ENCODE measurements at places on chromosomes 6 and 20. TPM values are rescaled to one million over a fixed set of nuclear protein-coding genes. Genes with fewer than 3 reads are reported as not detected.

GRCh38 chr6:40710626-40711330 lies 123.6 kb upstream of the LRFN2 start:
- no peaks in the 10 kb centered on the region for H3K36me3 ChIP-seq
- no peak for DNase-seq
- no peaks in the 10 kb centered on the region for H3K27me3 ChIP-seq
- H3K4me3 ChIP-seq: no peak overlapping the region
- no peaks in the 10 kb centered on the region for H3K4me1 ChIP-seq
- H3K27ac ChIP-seq: no peak overlapping the region

- no peaks in the 10 kb centered on the region for H3K36me3 ChIP-seq
- H3K27ac ChIP-seq: no peak overlapping the region
- peaks cover 4% of the 10 kb centered on the region for H3K4me1 ChIP-seq
- no peaks in the 10 kb centered on the region for H3K27me3 ChIP-seq
- H3K4me3 ChIP-seq: no peak overlapping the region
These were observed 341.2 kb downstream of the CD83 start for GRCh38 chr6:14458669-14459266.

MOXD1 gene
- 2.9 TPM for total RNA-seq

DNA sequence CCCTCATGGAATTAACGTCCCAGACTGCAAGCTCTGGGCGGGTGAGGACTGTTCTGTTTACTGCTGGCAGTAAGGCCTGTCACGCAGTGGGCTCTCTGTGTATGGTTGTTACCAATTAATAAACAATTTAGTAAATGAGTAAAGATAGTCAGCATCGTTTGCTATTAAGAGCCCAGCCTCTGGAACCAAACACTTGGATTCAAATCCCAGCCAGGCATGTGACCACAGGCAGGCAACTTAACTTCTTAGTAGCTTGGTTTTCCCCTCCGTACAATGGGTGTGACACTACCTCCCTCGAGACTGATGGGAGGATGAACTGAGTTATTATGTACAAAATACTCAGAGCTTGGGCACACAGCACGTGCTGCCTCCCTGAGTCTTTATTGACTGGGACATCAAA lies 137.7 kb upstream of the ARMC2 start:
- H3K4me1 ChIP-seq: peaks cover 23% of the 10 kb centered on the region
- H3K36me3 ChIP-seq: no peaks in the 10 kb centered on the region
- H3K27ac ChIP-seq: peak overlapping the region; percentile 5
- no peaks in the 10 kb centered on the region for H3K27me3 ChIP-seq
- H3K4me3 ChIP-seq: no peak overlapping the region

GRCh38 chr20:63958471-63958870 lies 2.3 kb upstream of the UCKL1 start:
- peaks cover 21% of the 10 kb centered on the region for H3K4me1 ChIP-seq
- peaks cover 8% of the 10 kb centered on the region for H3K36me3 ChIP-seq
- H3K4me3 ChIP-seq: no peak overlapping the region
- H3K27ac ChIP-seq: no peak overlapping the region

DNA sequence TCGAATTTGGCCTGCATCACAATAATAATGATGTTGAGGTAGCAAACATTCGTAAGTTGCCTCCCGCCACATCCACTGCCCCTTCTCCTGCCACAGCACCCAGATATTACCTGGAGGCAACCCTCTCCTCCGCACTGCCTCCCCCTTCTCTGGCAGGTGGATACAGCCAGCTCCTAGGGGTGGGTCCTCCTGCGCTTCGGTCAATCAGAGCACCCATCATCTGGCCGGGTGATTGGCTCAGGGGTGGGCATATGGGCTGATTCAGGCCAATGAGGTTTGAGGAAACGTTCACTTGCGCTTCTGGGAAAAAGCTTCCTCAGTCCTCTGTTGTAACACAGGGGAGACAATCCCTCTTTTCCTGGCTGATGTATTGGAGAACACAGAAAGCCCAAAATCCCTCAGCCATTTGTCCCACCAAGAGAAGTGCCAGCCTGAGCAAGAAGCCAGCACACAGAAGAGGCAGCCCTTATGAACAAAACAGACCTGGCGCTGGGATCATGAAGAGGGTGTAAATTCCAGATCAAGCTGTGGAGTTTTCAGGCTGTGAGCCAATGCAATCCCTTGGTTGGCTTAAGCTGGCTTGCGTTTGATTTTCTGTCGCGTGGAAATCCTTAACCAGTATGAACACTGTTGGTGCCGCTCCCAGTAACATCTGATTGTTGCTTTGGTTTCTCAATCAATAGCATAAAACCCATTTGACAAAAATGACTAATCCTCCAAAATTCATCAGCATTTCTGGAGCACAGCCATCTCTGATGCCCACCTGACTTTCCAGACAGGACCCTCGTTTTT lies 82.2 kb downstream of the PRDM1 start:
- no peak overlapping the region for H3K4me3 ChIP-seq
- H3K27ac ChIP-seq: no peak overlapping the region
- DNase-seq: no peak
- H3K36me3 ChIP-seq: no peaks in the 10 kb centered on the region

Measured in breast epithelium (tissue), 4 donors.